ENCODE measurements at places on chromosomes 11 and 22. TPM values are rescaled to one million over a fixed set of nuclear protein-coding genes. Genes with fewer than 3 reads are reported as not detected.

TTC12 gene
- 2.6 TPM for total RNA-seq

GRCh38 chr22:32204856-32205722 lies at the start of gene RFPL2:
Gene RFPL2 (minus strand): TSS chr22:32205073. CDS start chr22:32202451, 2,622 bp downstream.
- DNase-seq, result peak; percentile 37

GRCh38 chr11:35099278-35100012 lies 39.5 kb upstream of the CD44 start:
- peak; percentile 60 for DNase-seq

DNA sequence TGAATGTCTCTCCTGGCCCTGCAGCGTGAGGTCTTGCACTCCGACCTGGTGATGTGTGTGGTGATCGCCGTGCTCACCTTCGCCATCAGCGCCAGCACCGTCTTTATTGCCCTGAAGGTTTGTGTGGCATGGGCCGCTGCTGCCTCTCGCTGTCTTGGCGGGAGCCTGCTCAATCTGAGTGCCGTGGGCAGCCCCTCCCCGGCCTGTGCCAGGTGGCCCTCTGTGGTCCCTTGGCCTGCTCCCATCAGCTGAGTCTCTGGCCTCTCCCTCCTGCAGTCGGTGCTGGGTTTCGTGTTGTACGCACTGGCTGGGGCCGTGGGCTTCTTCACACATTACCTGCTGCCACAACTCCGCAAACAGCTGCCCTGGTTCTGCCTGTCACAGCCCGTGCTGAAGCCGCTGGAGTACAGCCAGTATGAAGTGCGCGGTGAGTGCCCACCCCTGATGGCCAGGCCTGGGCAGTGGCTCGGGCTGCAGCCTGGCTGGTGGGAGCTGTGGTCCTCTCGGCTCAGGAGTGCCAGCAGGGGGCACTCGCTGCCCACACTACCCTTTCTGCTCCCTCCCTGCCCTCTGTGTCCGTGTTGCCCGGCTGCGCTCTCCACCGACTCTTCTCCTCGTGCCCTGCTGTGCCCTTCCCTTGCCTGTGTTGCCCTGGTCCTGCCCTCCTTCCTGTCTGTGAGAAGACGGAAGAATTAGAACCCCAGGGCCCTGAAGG lies 10.2 kb downstream of the PCNX3 start:
- peak; percentile 43 for DNase-seq

GRCh38 chr11:119567688-119568582 lies 145.0 kb upstream of the THY1 start:
- DNase-seq, result peak; percentile 92
